CD8-positive, alpha-beta memory T cell (primary cell): ENCODE measurements at places on chromosomes 3 and 15. TPM values are rescaled to one million over a fixed set of nuclear protein-coding genes. Genes with fewer than 3 reads are reported as not detected.

- H3K4me1 ChIP-seq = peaks cover 22% of the 10 kb centered on the region
These were observed 23.9 kb downstream of the SEC22C start for GRCh38 chr3:42557854-42558253.

Gene NEK10
- total RNA-seq = 0.24 TPM

Gene FSIP1
- 0.63 TPM for total RNA-seq

GRCh38 chr3:123651449-123652341, 66.8 kb upstream of the HACD2 start:
- DNase-seq = no peak
- no peaks in the 10 kb centered on the region for H3K4me1 ChIP-seq
- H3K36me3 ChIP-seq = no peaks in the 10 kb centered on the region
- H3K27ac ChIP-seq = no peak overlapping the region

Gene LINS1
- 29.6 TPM for total RNA-seq
